ENCODE measurements at places on chromosomes 1 and 21. TPM values are rescaled to one million over a fixed set of nuclear protein-coding genes. Genes with fewer than 3 reads are reported as not detected.

Gene BGLAP
- total RNA-seq = 2.0 TPM

Gene C1QC
- not detected for total RNA-seq

Gene CD5L
- not detected for total RNA-seq

Gene IL19
- total RNA-seq = not detected

Gene TNFRSF4
- total RNA-seq = 2.4 TPM

Gene GJA4
- not detected for total RNA-seq

Gene KCNJ10
- total RNA-seq = not detected

Gene CRP
- total RNA-seq = not detected

DNA sequence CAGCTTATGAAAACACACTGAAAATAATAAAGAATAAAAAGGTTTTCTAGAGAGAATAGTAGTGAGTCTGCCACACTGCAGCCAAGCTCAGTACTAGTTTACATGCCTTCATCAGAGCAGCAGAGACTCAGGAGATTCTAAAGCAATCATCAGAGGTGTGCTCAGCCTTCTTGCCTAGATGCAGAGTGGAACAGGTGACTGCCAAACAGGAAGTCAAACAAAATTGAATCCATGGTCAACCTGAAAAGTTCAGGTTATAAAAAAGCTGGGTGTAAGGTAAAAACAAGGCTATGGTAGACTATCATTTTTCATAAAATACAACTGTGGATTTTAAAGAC is 165.3 kb upstream of the C1orf105 start:
- DNase-seq = no peak

DNA sequence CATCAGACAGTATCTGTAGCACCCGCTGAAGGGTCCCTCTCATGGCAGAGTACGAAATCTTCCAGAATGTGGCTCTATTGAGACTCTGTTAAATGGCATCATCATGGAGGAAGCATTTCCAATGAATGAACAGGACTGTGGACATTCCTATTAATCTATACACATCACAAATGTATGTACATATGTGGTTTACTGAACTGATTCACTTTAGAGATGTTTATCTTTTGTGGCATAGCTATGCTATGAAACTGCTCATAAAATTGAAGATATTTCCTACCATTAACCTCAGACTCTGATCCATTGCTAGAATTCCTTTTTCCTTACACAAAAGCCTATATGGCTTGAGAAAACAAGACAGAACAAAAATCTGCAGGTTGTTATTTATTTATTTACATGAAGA is 259.6 kb upstream of the RRP15 start:
- no peak for DNase-seq

- DNase-seq = no peak
Measured at GRCh38 chr1:13983393-13983792, 283.4 kb downstream of the PRDM2 start.

GRCh38 chr1:80533775-80534334 is 1266.9 kb upstream of the ADGRL2 start:
- no peak for DNase-seq

DNA sequence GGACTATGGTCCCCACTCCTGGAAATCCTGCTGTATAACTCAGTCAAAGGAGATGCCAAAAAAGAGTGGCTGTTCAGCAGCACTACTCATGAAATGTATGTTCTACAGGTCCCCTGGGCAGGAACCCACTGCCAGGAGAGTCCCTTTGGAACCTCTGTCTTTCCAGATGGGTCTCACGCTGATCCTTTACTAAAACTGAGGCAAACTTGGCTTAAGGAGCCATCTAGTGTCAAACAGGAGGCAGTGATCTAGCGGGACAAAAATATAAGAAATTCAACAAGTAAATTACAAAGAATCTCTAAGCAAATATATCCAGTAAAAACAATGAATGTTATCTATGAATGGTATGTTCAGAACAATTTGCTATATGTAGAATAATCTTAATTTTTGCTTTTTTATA is 80.5 kb upstream of the PRMT6 start:
- no peak for DNase-seq

DNA sequence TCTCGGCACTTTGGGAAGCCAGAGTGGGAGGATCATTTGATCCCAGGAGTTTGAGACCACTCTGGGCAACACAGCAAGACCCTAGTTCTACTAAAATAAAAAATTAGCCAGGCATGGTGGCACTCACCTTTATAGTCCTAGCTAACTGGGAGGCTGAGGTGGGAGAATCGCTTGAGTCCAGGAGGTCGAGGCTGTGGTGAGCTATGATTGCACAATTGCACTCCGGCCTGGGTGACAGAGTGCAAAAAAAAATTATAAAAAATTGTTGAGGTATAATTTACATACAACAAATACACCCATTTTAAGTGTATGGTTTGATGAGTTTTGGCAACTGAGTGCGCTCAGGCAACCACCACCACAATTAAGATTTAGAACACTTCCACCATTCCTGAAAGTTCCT is 108.5 kb upstream of the GADD45A start:
- DNase-seq = no peak

- DNase-seq = no peak
Measured at GRCh38 chr1:184299406-184299790, 87.4 kb upstream of the C1orf21 start.

DNA sequence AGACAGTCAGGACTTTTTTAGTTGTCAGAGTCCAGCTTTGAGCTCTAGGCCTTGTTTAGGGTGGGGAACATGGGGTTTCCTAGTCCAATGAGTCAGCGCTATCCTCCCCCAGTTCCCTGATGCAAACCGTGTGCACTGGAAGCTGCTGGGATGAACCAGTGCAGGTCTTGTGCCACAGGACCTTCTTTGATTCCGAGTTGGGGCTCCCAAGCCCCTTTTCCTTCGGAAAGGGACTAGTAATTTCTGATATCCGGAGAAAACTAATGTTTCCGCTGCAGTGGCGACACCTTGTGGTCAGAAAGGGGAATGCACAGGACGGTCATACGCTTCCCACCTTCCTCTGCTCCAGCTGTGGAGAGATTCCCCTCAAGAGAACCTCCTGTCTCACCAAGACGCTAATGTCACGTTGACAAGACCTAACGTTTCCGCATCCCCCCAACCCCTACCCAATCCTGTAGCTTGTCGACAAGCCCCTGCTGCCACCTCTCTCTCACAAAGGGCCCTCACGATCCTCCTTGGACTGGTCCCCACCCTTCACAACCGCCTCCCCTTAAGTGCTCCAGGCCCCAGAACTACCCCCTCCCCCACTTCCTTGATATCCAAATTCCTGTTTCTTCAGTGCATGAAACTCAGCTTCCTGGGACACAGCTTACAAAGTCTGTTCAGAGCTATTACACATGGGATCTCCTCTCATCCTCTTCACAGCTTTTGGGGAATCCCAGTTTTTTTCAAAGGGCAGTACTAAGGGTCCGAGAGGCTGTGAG is 30.9 kb downstream of the GPA33 start:
- peak; percentile 53 for DNase-seq

DNA sequence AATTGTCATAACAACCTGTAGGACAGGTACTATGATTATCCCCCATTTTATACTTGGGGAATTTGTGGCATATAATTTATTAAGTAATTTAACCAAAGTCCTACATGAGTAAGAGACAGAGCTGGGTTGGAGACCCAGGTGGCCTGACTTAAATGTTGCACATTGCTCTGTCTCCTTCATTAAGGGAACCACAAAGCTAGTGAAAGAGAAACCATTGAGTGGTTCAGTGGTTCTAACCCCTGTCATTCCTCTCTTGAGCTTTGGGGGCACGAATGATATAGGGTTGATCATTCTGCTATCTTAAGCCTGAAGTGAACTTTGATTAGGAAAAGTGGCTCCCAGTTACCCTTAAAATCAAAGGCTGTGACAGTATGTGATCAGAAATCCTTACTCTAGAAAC is 5.3 kb upstream of the MAP3K7CL start:
- no peak for DNase-seq

- DNase-seq = no peak
Measured at GRCh38 chr1:41963636-41964035, 44.9 kb upstream of the HIVEP3 start.

DNA sequence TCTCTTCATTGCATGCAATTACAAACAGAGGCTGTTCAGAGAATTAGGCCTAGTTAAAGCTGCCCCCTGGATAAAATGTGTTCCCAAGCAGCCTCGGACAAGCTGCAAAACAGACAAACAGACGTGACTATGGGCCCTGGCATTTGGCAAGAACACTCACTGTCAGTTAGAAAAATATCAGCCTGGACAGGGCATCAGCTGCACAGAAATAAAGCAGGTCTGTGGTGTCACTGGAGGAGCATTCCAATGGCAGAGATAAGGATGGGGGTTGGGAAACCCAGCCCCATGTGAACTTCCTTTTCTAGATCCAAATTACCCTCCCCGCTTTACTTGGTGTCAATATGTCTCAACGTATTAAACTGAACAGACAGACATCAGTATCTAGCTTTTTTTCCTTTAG is 177.1 kb downstream of the GPATCH2 start:
- no peak for DNase-seq

DNA sequence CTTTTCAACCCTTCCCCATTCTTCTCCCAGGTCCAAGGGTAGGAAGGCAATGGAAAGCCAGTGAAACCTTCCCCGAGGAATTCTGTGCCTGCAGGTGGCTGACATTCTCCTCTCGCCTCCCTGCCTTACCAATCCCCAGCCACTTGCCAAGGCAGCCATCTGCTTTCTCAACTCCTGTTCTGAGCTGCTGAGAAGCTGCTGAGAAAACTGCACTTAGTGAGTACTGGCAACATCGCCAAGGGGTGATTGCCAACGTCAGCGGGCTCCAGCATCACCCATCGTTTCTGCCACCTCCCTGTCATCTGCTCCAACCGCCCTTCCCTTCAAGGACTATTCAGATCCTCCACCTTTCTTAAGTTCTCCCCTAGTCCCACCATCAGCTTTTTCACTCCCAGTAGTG is 106.0 kb downstream of the PTPRU start:
- no peak for DNase-seq

- peak; percentile 82 for DNase-seq
Measured at GRCh38 chr1:201506557-201507359, at the start of gene CSRP1. TSS of gene CSRP1 (minus strand) at chr1:201507123. CDS start at chr1:201496303, 10,820 bp downstream.

All from CD8-positive, alpha-beta T cell (primary cell).